ENCODE measurements at places on chromosomes 5 and 9.
A peak's percentile ranks its signal among the peaks of the same experiment; 100 is the strongest.

DNA sequence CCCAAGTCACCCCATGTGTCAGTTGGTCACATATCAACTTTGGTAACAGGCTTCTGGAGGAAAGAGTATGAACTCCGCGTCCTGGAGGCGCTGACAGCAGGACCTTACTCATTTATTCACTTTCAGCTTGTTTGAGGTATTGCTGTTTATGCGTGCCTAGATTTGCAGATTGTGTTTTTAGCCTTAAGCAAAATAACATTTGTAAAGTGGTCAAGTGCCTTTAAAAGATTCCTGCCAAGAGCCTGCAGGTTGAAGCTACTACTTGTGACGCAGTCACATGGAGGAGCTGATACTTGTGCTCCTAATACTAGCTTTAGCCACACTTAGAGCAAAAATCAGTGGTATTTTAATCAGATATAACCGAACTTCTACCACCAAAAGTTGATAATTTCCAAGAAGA is 351.3 kb downstream of the ADGRV1 start:
- no peak for DNase-seq

GRCh38 chr5:96789794-96790330 is 17.9 kb downstream of the ERAP1 start:
- no peak for DNase-seq

- DNase-seq, result no peak
Measured at GRCh38 chr5:72388646-72389045, 68.5 kb downstream of the PTCD2 start.

GRCh38 chr9:137502008-137502911 is 43.1 kb upstream of the NSMF start:
- DNase-seq, result no peak

DNA sequence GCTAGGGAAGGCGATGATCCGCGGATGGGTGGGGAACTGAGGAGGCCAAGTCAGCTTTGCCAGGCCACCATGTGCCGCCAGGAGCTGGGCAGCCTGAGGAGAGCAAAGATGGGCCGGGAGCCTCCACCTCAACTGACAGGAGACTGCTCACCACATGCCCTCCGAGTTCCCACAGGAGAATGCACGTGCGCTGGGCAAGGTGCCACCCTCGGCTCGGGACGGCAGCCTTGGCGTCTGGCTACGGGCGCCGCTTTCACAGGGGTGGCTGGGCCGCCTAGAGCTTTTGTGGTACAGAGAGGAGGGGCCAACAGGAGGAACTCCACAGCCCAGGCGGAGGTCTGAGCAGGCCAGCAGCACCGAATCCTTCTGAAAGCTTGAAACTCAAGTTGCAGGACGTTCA is 5.3 kb upstream of the TBC1D9B start:
- DNase-seq, result no peak

GRCh38 chr5:39955156-39955555 is 530.4 kb upstream of the DAB2 start:
- no peak for DNase-seq

DNA sequence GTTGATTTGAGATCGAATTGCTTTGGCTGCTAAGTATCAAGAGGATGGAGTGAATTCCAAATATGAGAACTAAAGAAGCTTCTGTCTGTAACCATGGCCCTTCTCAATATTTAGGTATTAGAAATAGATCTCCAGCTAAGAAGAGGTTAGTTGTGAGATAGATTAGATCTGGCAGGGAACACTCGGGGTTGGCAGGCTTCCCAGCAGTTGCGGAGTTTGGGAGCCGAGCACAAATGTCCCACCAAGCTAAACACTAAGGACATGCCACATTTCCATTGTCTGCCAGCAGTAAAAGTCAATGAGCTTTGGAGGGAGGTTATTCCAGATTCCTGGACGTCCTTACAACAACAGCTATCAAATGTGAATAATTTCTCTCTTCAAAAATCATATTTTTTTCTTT is 85.8 kb downstream of the TAF11L14 start:
- DNase-seq, result no peak

GRCh38 chr5:116553366-116553765 is 21.3 kb downstream of the SEMA6A start:
- no peak for DNase-seq

- no peak for DNase-seq
Measured at GRCh38 chr5:10726913-10727517, 34.0 kb downstream of the DAP start.

DNA sequence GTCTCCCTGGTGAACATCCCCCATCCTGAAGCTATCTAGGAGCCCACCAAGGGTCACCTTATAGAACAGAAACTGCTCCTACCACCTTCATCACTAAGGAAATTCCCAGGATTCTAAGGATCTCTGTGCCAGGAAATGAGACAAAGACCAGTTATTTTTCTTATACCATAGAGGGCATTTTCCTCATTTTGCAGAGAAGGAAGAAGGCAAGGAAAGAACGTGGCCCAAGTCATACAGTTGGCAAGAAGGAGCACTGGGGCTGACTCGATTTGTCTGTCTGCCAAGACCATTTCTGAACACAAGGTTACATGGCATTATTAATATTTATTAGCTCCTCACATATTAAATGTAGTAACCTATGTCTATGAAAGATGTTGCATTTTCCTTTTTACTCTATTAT is 49.6 kb upstream of the TNFSF15 start:
- DNase-seq, result no peak

- peak; percentile 61 for DNase-seq
Measured at GRCh38 chr5:83718195-83718825, 2.3 kb downstream of the HAPLN1 start.

DNA sequence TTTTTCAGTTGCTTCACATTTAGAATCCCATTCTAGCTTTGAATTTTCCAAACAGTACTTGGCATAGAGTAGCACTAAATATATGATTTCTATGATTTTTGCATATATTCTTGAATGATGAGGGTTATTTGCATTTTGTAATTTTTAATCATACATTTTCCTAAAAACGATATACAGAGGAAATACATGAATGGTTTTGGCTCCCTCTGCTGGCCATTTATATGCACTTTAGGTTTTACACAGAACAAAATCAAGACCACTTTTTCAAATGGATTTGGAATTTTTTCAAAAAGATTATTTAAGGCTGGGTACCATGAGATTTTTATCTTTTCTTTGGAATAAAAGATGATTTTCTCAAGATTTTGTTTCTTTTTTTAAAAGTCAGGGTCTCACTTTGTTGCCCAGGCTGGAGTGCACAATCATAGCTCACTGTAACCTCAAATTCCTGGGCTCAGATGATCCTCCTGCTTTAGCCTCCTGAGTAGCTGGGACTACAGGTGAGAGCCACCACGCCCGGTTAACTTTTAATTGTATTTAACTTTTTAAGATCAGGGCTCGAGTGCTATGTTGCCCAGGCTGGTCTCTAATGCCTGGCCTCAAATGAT is 16.7 kb upstream of the COMMD10 start:
- DNase-seq, result peak; percentile 50

- DNase-seq, result no peak
Measured at GRCh38 chr9:77277719-77278118, 100.4 kb downstream of the VPS13A start.

DNA sequence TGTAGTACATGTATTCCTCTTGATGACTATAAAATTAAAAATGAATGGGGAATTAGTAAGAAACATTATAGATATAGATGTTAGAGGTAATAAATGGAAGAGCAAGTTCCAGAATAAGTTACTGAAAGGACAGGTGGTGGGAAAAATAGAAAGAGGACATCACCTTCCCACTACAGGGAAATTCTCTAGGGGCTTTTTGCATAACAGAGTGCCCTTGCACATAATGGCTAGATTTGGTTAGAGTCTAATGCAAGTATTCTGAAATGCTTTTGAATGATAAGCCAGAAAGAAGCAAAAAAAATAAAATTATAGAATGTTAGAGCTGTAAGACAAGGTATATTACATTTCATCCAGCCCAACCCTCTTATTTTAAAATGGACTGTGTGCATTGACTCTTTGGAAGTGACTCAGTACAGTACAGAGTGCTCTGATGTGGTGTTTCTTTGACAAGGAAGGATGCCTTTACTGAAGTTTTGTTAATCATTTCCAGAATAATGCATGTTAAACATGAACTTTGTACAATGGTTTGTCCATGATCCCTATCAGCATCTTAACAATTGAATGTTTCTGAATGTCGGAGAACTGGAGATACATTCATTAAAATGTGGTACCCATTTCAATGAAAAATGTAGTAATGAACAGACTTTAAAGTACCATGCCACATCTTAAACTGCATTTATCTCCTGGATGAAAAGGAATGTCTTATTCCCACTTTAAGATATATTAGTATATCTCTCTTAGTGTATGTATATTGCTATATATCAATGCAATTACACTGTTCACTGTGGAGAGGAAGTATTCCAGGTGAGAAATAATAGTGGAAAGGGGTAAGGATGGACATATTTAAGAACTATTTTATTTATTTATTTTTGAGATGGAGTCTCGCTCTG is 391.1 kb downstream of the ADGRV1 start:
- no peak for DNase-seq

GRCh38 chr9:136823136-136824046 is 15.6 kb downstream of the RABL6 start:
- no peak for DNase-seq

DNA sequence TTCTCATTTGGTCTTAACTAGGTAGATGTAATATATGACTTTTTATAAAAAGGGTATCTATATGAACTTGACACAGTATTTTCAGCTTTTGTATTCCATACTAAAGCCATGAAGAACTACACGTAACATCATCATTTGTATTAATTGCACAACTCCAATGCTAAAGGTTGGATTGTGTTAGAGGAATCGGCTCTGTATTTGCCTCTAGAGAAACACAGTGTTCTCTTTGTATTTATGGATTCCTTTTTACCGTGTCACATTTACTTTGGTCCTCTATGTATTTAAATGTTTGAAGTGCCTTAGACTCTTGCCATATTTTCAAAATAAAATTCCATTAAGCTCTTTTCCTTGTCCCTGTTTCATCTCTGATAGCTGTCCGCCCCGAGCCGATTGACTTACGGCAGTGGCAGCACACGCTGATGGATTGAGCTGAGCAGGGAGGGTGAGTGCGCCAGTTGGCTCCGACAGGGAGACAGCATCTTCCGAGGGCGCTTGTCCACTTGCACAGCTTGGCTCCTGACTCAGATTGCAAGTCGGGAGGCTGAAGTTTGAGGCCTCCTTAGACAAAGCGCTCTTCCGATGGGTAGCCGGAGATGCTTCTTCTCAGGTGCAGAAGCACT is 95.6 kb upstream of the DMRT1 start:
- DNase-seq, result no peak

DNA sequence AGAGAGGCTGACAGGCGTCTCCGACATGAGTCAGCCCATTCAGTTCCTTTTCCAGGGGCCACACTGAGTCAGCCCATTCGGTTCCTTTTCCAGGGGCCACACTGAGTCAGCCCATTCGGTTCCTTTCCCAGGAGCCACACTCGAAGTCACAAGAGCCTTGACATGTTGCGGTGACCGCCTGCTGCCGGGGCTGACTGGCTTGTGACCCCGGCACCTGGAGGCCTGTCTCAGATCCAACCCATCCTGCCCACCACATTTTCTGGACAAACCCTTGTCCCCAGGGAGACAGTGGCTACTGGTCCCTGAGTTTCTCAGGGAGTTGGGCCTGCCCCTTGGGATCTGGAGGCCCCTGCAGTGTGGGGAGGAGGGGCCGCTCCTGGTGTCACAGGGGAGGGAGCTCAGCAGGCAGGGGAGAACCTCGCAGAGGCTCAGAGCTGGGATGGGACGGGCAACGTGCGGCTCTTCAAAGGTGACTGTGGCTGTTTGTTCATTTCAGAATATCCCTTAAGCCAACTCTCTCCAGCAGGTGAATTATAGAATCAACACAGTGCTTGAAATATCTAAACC is 40.5 kb upstream of the LPCAT1 start:
- peak; percentile 21 for DNase-seq

DNA sequence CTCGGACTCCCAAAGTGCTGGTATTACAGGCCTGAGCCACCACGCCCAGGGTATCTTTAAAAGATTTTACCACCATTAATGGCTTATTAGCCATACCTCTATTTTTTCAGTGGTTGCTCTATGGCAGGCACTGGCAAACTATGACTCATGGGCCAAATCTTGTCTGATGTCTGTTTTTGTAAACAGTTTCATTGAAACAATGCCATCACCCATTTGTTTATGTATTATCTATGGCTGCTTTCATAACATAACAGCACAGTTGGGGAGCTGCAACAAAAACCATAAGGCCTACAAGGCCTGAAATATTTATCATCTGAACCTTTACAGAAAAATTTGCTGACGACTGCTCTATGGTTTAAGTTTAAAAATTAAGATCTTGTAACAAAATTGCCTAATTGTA is 66.8 kb downstream of the SLC38A9 start:
- DNase-seq, result peak; percentile 65

DNA sequence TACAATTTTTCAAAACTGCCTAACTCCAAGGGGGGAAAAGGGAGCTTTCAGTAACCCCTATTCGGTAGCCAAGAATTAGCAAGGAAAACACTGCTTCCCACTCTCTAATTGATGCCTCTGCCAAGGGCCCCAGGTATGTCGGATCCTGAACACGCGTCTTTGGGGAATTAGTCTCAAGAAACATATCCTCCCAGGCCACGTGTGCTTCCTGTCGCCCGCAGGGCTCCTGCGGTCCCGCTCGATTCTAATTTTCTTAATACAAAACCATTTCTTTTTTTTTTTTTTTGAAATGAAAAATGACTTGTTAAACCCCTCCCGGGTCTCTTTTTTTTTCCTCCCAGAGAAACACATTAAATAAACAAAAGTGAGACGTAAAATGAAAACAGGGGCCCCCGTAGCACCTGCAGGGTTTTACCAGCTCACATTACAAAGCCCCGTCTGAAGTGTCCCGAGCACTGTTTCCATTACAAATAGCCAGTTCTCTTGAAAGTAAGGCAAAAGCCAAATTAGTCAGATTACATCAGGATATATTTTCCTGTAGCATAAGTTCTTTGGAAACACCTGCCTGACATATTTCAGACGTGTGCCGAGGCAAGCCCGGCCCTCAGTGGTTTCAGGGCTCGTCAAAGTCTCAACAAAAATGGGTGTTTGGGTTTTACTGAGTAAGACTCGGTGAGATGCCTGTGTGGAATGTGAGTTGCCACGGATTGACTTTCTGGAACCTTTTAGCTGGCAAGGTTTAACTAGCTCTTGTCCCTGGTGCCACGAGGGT is 21.5 kb downstream of the SMIM23 start:
- DNase-seq, result no peak

- DNase-seq, result no peak
Measured at GRCh38 chr5:96006291-96006690, 44.6 kb upstream of the ELL2 start.

GRCh38 chr5:81334304-81335061 is 33.1 kb downstream of the ZCCHC9 start:
- peak; percentile 5 for DNase-seq

- no peak for DNase-seq
Measured at GRCh38 chr5:1134478-1134877, 22.6 kb upstream of the SLC12A7 start.

DNA sequence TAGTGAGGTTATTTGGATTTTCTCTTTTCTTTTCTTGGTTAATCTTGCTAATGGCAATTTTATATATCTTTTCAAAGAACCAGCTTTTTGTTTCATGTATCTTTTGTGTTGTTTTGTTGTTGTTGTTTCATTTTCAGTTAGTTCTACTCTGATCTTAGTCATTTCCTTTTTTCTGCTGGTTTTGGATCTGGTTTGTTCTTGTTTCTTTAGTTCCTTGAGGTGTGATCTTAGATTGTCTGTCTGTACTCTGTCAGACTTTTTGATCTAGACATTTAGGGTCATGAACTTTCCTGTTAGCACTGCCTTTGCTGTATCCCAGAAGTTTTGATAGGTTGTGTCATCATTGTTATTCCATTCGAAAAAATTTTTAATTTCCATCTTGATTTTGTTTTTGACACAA is 399.7 kb downstream of the TLE1 start:
- no peak for DNase-seq

GRCh38 chr5:103645816-103646215 is 83.2 kb upstream of the NUDT12 start:
- DNase-seq, result no peak

GRCh38 chr5:65101632-65102100 is 332.9 kb downstream of the CWC27 start:
- DNase-seq, result no peak
